Skeletal muscle cell (primary cell): ENCODE measurements at places on chromosomes 7 and 10.

DNA sequence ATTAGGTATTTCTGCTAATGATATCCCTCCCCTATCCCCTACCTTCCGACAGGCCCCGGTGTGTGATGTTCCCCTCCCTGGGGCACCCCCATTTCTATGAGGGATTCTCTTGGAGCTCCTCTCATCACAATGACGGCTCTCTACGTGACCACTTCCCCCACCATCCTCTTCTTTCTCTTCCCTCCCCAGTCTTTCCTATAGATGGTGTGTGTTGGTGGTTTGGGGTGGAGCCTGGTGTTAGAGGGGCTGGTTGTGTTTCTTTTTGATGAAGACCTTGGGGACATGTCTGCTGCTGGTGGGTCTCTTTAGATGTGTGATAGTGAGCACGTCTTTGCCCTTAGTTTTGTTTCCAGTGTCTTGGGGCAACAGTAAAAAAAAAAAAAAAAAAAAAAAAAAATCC is 28.6 kb downstream of the RPS24 start:
- no peak for DNase-seq

- DNase-seq, result no peak
Measured at GRCh38 chr10:116730464-116731260, 11.7 kb downstream of the HSPA12A start.

GRCh38 chr10:64344211-64344610 is 823.0 kb downstream of the REEP3 start:
- no peak for DNase-seq

DNA sequence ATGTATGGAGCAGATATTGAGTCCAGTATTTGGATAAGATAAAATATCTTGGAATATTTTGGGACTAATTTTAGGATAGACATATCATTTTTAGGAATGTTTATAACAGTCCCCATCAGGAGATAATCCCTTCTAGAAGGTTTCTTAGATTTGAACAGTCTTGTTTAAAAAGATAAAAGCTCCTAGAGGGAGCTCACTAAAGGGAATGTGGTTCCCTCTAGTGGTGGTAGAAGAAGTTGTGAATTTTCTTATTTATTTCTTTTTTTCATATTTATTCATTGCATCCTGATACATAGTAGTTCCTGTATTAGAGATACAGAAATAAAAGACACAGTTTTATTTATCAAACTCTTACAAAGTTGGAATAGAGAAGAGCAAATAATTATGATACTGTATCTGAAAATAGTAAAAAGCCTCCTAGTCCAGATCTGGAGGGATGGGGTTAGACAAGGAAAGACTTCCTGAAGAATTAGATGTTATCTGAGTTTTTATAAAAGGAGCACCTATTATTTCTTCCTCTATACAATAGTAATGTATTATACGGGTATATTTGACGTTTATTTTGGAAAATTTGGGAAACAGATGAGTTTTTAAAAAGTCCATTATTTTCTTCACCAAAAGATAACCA is 24.5 kb upstream of the KLF14 start:
- peak; percentile 9 for DNase-seq

DNA sequence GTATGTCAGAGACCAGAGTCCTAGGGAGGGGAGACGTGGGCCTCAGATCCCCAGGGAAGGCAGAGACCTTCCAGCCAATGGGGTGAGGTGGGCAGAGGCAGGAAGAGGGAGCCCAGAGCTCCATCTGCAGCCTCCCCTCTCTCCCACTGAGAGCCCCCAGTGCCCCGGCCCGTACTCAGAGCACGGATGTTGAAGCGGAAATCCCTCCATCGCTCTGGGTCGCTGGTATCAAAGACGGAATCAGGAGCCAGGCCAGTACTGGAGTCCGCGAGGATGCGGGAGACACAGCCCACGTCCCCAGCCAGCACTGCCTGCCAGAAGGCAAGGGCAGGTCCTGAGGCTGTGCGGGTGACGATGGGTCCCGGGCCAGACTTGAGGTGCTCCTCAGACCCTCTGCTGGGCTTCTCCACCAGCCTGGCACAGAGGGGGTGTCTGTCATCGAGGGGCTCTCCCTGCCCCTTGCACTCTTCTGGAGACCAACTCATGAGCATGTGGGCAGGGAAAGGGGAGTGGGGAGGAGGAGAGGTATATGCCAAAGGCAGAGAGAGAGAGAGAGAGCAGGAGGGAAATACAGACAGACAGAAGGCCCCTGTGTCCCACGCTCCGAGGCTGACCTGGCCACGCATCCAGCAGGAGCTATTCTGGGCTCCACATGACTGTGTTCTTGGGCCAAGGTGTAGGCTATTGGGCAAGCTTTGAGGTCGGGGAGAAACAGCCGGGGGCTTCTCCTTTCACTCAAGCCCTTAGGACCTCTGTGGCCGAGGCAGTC is at the start of gene ASB10:
Gene ASB10 (minus strand): TSS at position 611 of the 769 bp plus-strand sequence. CDS start 120 bp downstream, at position 491.
- no peak for DNase-seq

- DNase-seq, result no peak
Measured at GRCh38 chr7:105098863-105099515, 85.0 kb downstream of the KMT2E start.

GRCh38 chr7:155580367-155580766 is 34.0 kb upstream of the CNPY1 start:
- no peak for DNase-seq

DNA sequence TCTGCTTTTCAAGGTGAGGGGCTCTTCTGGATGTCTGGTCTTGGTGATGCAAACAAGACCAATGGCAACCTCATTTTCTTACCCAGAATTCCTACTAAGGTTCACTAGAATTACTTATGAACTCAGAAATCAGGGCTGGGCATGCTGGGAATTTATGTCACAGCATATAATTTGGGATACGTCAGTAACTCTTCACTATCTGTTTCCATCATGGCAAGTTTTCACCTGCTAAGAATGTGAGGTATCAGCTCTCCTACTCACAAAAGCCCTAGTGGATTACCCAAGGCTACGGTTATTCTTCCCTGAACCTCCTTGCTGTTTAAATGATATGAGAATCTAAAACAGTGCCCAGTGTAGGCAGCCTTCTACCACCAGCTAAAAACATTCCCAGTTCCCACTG is 53.1 kb downstream of the PNLIPRP2 start:
- DNase-seq, result no peak

- DNase-seq, result no peak
Measured at GRCh38 chr10:99853655-99854054, 71.2 kb downstream of the ABCC2 start.

GRCh38 chr7:123485187-123485586 is 49.2 kb downstream of the IQUB start:
- no peak for DNase-seq

- no peak for DNase-seq
Measured at GRCh38 chr7:136555933-136556332, 312.5 kb upstream of the CHRM2 start.

DNA sequence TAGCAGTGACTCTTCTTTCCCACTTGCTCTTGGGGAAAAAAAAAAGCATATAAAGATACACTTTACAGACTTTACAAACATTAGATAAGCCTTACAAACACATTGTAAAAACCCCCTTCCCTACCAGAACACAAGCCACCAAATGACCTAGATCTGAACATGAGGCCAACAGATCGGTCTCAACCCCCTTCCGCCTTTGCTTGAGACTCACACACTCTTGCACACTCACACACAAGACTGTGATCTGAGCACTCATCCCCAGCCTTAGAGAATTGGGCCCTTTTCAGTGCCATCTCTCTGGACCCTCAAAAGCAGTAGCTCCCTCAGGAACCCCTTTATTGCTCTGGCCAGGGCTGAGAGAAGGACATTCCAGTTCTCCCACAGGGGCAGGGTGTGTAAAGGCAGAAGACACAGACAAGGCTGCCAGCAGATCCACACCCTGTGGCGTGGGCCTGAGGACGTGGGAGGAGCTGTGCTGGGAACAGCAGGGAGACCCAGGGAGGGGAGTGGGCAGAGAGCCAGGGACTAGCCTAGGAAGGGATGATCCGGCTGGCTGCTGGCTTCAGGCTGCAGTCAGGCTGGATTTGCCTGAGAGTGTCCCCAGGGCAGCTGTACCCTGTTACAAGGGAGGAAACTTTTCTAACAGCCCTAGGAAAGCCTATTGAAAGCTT is 206.7 kb downstream of the KIAA1217 start:
- peak; percentile 72 for DNase-seq

DNA sequence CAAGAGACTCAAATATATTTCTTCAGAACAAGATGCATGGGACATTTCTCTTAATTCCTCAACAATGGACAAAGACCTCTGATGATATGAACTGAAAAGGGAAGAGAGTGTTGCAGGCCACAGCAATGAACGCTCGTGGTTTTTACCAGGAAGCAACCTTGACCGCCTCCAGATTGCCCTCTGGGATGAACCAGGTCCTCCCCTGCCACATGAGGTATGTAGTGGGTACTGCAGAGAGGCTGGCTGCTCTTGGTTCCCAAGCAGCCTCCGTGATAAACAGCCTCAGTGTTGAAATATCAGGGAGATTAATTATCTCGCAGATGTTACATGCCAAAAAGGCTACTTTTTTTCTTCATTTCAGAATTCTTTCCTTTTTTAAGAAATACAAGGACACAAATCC is 338.8 kb downstream of the ELMO1 start:
- DNase-seq, result no peak

GRCh38 chr10:102476466-102477141 is 25.3 kb upstream of the C10orf95 start:
- no peak for DNase-seq

- DNase-seq, result no peak
Measured at GRCh38 chr7:158384746-158385145, 202.9 kb downstream of the PTPRN2 start.

- no peak for DNase-seq
Measured at GRCh38 chr7:109215341-109215740, 645.7 kb downstream of the DNAJB9 start.

DNA sequence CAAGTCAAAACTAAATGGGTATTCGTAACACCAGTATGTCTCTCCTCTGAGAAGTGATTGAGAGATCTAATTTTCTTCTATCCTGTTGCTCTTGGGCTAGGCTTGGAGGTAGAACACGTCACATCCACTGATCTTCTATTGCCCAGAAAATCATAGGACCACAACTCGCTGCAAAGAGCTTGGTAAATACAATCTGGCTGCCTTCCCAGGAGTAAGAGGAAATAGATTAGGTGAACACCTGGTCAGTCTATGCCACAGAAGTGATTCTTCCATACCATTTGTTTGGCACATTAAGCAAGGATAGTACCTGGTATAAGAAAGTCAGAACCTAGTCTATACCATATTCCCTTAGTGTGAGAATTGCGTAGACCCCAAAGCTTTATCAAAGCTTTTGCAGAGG is 129.3 kb upstream of the PHYHIPL start:
- DNase-seq, result no peak
